ENCODE measurements at places on chromosomes 6 and 20.
A peak's percentile ranks its signal among the peaks of the same experiment; 100 is the strongest.

GRCh38 chr6:156269751-156270369 is 507.3 kb upstream of the ARID1B start:
- no peak for DNase-seq

DNA sequence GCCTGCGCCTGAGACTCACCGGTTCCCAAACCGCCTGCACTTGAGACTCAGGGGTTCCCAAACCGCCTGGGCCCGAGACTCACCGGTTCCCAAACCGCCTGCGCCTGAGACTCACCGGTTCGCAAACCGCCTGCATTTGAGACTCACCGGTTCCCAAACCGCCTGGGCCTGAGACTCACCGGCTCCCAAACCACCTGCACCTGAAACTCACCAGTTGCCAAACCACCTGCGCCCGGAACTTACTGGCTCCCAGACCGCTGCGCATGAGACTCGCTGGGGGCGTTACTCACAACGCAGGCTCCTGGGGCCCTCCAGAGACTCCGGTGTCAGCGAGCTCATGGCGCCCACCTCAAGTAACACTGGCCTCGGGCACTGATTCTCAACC is 90.2 kb downstream of the DACT2 start:
- no peak for DNase-seq

- no peak for DNase-seq
Measured at GRCh38 chr20:63819224-63819921, 11.7 kb downstream of the ZBTB46 start.

DNA sequence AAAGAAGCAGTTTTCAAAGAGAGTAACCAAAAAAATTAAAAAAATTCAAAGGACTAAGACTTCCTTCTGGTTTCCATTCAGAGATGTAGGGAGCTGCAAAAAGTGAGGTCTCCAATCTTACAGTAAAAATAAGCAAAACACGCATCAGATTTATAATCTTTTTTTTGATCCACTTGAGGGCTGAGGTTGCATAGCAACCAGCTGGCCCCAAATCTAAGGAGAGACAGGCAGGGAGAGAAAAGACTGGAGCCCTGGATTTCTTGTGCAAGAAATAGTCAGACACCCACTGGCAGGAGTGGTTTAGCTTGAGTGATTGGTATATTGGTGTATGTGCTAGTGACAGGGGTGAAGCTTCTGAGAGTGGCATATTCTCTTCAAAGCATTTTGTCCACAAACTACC is 135.9 kb upstream of the FUT9 start:
- no peak for DNase-seq

- no peak for DNase-seq
Measured at GRCh38 chr20:60558486-60558885, 600.3 kb downstream of the CDH26 start.

DNA sequence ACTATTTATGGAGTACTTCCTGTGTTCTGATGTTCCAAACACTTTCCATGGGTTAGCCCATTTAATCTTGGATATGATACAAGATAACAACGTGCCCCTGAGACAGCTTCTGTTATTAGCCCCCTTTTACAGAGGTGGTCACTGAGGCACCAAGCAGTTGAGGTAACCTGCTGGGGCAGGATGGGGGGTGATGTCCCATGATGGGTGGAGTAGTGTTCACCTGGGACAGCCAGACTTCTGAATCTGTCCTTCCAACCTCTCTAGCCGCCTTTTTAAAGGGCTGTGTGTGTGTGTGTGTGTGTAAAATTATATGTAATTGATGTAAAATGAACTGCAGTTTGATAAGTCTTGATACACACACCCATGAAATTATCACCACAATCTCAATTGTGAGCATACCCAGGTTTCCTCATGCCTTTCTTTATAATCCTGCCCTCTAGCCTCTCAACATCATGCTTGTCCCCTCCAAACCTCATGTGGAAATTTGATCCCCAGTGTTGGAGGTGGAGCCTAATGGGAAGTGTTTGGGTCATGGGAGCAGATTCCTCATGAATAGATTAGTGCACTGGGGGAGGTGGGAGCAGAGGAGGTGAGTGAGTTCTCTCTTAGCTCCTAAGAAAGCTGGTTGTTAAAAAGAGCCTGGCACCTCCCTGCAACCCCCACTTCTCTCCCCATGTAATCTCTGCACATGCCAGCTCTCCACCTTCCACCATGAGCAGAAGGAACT is 39.2 kb downstream of the PLAGL2 start:
- DNase-seq, result no peak

- DNase-seq, result no peak
Measured at GRCh38 chr20:48220033-48220633, 434.9 kb upstream of the SULF2 start.

- no peak for DNase-seq
Measured at GRCh38 chr6:53014063-53014462, 19.0 kb upstream of the GSTA4 start.

- no peak for DNase-seq
Measured at GRCh38 chr6:133202610-133203343, 38.4 kb upstream of the EYA4 start.

DNA sequence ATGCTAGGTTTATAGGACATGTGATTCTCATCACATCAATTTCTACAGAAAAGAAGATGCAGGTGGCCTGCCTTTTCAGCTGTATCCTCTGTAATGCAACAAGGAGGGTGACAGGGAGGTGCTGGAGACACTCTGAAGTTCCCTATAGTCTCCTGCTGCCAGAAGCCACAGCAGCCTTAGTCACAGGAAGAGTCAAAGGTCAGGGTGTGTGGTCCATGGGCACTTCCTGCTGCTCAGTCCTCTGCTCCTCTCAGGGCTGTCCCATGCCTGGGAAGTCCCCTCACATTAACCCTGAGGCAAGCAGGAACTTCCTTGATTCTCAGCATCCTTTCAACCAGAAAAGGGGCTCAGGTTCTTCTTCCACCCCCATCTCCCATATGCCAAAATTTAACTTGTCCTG is 144.8 kb upstream of the FOXA2 start:
- DNase-seq, result no peak

GRCh38 chr20:1304710-1305515 is 24.0 kb downstream of the SDCBP2 start:
- DNase-seq, result peak; percentile 44

- DNase-seq, result no peak
Measured at GRCh38 chr20:61014491-61014890, 237.6 kb upstream of the CDH4 start.

DNA sequence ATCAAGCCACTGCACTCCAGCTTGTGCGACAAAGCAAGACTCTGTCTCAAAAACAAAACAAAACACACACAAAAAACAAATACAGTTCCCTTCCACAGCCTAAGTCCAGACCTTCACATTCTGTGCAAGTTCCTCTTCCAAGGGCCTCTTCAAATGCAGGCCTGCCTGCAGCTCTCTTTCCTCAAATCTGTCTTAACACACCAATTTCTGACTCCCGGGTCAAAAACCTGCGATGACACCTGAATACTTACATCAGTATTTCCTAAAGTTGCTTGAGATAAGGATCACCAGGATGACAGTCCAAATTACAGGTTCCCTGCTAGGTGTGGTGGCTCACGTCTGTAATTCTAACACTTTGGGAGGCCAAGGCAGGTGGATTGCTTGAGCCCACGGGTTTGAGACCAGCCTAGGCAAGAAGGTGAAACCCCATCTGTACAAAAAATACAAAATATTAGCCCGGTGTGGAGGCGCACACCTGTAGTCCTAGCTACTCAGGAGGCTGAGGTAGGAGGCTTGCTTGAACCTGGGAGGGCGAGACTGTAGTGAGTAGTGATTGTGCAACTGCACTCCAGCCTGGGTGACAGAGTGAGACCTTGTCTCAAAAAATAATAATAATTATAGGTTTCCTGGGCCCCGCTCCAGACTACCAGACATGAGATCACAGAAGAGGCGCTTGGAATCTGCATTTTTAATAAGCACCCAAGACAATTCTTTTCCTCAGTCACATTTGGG is 8.8 kb upstream of the PARD6B start:
- no peak for DNase-seq
